CD8-positive, alpha-beta memory T cell (primary cell): ENCODE measurements at places on chromosomes 2 and 18.

- no peaks in the 10 kb centered on the region for H3K27me3 ChIP-seq
- no peak overlapping the region for H3K27ac ChIP-seq
- DNase-seq: no peak
- no peaks in the 10 kb centered on the region for H3K36me3 ChIP-seq
These were observed 36.9 kb upstream of the VWA3B start for GRCh38 chr2:98050070-98050469.

DNA sequence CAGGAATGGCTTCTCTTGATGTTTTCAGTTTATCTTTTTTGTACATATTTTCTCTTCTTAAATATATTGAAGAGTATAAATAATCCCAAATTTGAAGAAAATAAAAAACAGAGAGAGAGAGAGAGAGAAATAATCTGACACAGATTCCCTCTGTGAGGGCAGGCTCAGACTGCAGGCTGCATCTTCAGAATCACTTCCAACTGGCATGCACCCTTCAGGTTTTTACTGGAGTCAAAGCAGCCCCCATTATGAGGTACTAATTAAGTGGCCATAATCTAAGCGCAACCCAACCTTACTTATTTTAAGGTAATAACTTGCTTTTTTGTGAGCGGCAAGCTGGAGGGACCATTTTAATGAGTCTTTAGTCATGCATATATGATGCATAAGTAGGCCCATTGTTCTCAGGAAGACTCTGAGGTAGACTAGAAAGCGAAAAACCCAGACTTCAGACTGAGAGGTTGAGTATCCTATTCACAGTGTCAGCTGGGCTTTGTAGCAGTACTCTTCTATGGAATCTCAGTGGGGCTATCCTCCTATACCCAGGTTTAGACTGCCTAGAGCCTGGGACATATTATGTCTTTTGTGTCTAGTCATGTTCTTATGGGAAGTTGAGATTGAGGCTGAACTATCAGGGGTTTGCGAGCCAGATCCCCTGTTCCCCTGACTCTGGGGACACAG lies 167.4 kb downstream of the SP3 start:
- no peaks in the 10 kb centered on the region for H3K4me1 ChIP-seq
- no peak for DNase-seq

DNA sequence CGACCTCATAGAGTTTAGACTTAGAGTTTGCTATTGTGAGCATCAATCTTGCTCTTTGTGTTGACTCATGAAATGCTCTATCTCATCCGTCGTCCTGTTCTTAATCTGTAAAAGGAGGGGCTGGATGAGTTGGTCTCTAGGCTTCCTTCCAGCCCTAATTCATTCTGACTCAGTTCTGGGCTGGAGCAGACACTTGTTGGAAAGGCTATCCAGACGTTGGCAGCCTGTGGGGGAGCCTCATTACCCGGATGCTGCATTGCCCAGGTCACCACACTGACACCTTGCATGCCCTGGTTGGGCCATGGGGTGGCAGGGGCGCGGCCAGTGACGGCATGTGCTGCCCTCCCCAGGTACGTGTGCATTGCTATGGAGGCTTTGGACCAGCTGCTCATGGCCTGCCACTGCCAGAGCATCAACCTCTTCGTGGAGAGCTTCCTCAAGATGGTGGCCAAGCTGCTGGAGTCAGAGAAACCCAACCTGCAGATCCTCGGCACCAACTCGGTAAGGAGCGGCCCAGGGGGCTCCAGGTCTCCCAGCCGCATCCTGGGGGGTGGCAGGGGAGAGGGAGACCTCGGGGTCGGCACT lies 61.5 kb downstream of the EFR3B start:
- no peak overlapping the region for H3K27ac ChIP-seq
- no peak overlapping the region for H3K4me3 ChIP-seq
- no peaks in the 10 kb centered on the region for H3K36me3 ChIP-seq
- no peaks in the 10 kb centered on the region for H3K4me1 ChIP-seq

DNA sequence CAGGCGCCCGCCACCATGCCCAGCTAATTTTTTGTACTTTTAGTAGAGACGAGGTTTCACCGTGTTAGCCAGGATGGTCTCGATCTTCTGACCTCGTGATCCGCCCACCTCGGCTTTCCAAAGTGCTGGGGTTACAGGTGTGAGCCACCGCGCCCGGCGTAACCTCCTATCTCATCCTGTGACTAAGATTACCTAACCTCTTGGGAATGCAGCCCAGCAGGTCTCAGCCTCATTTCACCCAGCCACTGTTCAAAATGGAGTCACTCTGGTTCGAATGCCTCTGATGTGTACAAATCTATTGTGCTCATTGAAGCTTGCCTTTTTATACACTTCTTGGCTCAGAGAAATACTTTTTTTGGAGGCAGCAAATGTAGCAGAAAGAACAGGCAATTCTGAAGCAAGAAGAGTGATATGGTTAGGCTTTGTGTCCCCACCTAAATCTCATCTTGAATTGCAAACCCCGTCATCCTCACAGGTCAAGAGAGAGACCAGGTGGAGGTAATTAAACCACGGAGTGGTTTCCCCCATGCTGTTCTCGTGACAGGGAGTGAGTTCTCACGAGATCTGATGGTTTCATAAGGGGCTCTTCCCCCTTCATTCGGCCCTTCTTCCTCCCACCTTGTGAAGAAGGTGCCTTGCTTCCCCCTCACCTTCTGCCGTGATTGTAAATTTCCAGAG lies 60.6 kb downstream of the SLC4A3 start:
- H3K4me3 ChIP-seq: no peak overlapping the region
- H3K4me1 ChIP-seq: peaks cover 4% of the 10 kb centered on the region
- no peak overlapping the region for H3K27ac ChIP-seq
- H3K36me3 ChIP-seq: no peaks in the 10 kb centered on the region
- H3K27me3 ChIP-seq: no peaks in the 10 kb centered on the region
